Activated CD4-positive, CD25-positive, alpha-beta regulatory T cell (primary cell): ENCODE measurements at places on chromosomes 5 and 9.

DNA sequence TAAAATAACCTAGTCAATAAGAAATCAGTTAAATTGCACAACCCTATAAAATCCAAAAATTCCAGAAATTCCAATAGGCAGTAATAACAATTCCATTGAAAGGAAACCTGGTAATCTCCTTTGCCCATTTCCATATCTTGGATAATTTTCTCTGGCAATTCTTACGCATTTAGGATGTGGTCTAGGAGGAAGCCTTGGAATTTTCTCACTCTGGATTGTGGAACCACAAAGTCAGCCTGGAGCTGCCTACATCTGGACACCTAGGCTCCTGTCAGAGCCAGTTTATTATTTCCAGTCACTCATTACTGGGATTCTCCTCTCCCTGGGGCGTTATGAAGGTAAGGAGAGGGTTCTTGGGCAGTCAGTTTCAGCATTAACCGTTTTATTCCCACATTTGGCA is 40.3 kb upstream of the GNE start:
- no peak for DNase-seq

GRCh38 chr5:174692982-174693422 is 31.4 kb upstream of the MSX2 start:
- DNase-seq: no peak

DNA sequence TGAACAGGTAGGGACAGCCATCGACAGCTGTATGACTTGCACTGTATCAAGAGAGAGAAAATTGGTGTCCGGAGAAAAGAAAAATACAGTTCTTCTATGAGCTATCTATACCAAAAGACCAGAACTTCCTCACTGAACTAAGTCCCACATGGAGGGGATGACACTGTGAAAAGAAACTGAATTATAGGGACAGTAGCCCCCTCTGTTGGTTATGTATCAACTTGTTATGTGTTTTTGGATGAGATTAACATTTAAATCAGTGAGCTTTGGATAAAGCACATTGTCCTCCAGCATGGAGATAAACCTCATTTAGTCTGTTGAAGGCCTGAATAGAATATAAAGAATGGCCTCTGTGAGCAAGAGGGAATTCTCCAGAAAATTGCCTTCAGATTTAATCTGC is 176.6 kb upstream of the SH3GL2 start:
- no peak for DNase-seq

DNA sequence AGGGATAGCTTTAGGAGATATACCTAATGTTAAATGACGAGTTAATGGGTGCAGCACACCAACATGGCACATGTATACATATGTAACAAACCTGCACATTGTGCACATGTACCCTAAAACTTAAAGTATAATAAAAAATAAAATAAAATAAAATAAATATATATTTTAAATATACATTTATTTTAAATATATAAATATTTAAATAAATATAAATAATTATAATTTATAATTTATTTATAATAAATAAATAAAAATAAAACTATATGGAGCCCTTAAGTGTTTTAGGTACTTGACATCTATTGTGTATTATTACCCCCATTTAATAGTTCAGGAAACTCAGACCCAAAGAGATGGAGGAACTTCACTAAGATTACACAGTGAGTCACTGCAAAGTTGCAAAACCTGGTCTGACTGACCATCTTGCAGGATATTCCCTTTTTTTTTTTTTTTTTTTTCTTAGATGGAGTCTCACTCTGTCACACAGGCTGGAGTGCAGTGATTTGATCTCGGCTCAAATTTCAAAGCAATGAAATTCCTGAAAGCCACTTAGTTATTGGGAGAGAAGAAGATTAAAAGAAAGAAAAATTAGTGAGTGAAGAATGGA is 5.8 kb upstream of the C5orf52 start:
- DNase-seq: no peak

DNA sequence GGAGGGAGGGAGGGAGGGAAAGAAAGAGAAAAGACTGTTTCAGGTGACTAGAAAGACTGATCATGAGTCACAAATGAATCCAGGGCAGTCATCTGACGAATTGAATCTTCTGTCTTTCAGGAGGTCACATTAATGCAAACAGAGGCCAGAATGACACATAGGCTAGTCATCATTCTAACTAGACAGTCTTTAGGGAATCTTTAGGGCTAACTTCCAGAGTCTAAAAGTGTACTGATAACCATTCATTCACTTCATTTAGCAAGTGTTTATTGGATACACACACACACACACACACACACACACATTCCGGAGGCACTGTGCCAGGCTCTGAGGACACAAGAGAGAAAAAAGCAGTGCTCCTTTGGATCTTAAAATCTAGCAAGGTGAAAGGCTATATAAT is 156.7 kb downstream of the EBF1 start:
- no peak for DNase-seq

GRCh38 chr5:149215478-149216090 is 56.1 kb upstream of the AFAP1L1 start:
- no peak for DNase-seq

- no peak for DNase-seq
Measured at GRCh38 chr5:123610209-123610608, 98.2 kb downstream of the CSNK1G3 start.

DNA sequence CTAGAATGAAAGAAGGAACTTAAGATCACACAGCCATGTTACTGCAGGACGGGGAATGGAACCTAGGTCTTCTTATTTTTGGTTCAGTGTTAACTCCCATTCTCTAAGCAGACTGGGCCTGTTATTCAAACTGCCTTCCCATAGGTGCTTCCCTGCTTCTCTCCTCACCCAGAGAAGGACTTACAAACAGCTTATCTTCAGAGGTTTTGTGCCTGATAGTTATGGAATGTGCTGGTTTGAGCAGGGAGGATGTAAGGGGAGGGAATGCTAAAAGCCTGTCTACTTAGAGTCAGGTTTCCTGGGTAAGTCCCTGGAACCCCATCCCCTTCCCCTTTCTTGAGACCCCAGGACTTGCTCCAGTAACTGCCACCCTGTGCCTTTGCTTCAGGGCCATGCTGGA is 4.2 kb upstream of the PSMD5 start:
- DNase-seq: no peak

- DNase-seq: no peak
Measured at GRCh38 chr9:125509476-125509875, 197.5 kb downstream of the MAPKAP1 start.

DNA sequence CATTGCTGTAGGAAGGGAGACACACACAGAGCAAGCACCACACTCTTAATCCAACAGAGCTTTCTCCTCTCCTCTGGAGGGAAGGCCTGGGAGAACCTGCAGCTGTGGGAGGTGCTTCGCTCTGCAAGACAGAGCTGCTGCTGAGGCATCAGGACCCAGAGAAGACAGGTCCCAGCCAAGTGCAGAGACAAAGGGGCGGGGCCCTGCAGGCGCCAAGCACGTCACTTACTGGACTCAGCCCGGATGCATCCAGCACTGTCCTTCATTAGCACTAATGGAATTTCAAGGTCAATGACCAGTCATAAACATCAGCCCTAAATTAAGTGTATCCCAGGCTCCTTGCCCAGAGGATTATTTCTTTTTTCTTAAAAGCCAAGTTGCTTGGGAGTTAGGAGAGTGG is 337.1 kb upstream of the PANK3 start:
- DNase-seq: no peak

DNA sequence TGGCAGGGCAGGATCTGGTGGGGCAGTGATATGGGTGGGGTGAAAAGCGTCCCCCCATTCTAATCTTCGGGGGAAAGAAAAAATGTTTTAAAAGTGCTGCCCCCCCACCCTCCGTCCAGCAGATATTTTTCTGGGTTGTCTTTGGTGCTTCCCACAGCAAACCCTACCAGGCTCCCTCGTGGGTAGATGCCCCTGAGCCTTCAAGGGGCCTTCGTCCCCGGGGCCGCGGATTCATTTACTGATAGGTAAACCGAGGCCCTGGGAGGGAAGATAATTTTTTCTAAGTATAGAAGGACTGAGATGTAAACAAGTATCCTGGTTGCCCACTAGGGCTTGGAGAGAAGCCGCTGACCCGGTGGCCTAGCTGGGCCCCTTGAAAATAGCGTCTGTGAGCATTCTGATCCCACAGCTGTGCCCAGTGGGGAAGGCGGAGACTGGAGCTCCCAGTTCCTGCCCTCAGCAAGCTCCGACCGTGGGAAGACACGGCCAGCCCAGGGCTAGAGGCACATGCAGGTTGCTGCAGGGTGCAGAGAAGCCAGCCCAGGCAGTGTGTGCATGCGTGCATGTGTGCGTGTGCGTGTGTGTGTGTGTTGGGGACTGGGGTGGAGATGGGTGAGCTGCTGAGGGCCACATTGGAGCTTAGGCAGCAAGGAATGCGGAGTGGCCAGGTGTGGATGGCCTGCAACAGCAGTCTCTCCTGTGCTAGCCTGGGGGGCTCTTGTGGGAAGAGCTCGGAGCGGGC is 6.0 kb upstream of the RXRA start:
- DNase-seq: no peak

DNA sequence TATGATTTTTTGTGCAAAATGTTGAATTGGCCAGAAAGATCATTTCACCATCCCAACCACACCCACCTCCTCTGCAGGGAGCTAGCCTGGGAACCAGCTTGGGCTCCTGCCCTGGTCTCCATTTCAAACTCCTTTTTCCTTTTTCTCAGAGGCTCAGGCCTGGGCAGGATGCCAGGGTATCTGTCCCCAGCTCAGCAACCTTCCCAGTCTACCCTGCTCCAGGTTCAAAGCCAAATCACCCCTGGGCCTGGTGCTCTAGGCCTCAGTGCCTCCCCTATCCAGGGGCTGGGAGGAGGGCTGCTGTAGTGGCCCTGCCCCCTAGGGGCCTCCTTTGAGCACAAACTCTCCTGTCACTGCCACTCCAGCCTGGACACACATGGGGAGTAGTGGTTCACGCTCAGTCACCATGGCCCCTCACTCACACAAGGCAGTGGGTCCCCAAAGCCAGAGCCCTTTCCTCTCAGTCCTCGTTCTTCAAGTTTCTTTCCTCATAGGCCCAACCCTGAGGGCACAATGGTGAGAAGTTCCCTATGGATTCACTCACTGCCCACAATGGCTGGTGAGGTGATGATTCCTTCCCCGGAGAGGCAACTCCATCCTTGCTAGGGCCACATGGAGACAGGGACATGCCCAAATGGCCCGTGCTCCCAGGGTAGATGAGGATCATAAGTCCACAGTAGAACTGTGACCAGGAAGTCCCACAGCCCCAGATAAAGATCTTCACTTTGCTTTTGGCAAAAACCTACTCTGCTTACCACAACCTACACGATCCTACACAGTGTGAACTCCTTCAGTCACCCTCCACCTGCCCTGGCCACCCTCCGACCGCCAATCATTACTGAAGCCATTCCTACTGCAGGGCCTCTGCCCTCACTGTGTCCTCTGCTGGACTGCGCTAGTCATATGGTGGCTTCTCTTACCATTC is 1.6 kb upstream of the ST6GALNAC4 start:
- DNase-seq: no peak

GRCh38 chr5:142720641-142721271 is 34.9 kb upstream of the FGF1 start:
- no peak for DNase-seq

GRCh38 chr9:77166193-77166592 is 11.1 kb upstream of the VPS13A start:
- no peak for DNase-seq

GRCh38 chr9:137756045-137756744 is 121.4 kb upstream of the CACNA1B start:
- no peak for DNase-seq

GRCh38 chr5:173781432-173781815 is 106.7 kb upstream of the CPEB4 start:
- no peak for DNase-seq

- DNase-seq: no peak
Measured at GRCh38 chr5:88021141-88021540, 247.5 kb downstream of the TMEM161B start.

GRCh38 chr5:68484307-68485068 is 268.9 kb downstream of the PIK3R1 start:
- DNase-seq: no peak

- no peak for DNase-seq
Measured at GRCh38 chr5:178553517-178553916, 36.7 kb downstream of the COL23A1 start.

DNA sequence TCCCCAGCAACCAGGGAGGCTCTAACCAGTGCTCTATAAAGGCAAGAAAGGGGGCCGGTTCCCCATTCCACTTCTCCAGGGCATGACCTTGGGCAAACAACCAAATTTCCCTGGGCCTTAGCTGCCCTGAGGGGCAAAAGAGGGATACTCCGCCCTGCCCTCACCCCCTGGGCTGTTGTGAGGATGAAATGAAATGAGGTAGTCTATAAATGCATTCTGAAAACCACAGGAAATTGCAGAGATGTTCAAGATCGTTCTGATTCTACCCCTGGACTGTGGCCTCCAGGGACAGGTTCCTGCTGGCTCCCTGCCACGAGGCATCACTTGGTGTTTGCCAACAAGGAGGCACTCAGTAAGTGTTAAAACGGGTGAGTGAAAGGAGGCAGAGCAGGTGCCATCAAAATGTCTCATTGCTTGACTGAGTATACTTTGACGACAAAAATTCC is 5.7 kb downstream of the RAPGEF1 start:
- no peak for DNase-seq

DNA sequence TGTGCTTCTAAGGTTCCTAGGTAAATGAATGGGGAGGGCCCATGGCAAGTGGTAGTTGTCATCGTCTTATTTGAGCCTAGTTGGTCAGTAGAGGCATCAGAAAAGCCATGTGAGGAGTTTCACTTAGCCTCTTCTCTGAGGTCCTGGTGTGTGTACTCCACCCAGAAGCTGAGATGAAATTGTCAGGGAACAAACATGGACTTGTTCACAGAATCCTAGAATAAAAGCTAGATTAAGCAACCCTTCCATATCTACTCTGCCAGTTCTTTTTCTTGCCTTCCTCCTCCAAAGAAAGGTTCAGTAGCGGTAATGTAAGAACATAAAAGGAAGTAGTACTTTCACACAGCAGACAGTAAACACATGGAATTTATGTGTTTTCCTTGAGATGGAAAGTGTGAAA is 70.4 kb downstream of the ARHGAP26 start:
- DNase-seq: no peak

GRCh38 chr9:123438321-123438720 is 82.3 kb downstream of the CRB2 start:
- DNase-seq: no peak

- no peak for DNase-seq
Measured at GRCh38 chr5:94777056-94777880, 158.8 kb downstream of the SLF1 start.

GRCh38 chr5:100434815-100435214 is 100.4 kb upstream of the FAM174A start:
- no peak for DNase-seq

DNA sequence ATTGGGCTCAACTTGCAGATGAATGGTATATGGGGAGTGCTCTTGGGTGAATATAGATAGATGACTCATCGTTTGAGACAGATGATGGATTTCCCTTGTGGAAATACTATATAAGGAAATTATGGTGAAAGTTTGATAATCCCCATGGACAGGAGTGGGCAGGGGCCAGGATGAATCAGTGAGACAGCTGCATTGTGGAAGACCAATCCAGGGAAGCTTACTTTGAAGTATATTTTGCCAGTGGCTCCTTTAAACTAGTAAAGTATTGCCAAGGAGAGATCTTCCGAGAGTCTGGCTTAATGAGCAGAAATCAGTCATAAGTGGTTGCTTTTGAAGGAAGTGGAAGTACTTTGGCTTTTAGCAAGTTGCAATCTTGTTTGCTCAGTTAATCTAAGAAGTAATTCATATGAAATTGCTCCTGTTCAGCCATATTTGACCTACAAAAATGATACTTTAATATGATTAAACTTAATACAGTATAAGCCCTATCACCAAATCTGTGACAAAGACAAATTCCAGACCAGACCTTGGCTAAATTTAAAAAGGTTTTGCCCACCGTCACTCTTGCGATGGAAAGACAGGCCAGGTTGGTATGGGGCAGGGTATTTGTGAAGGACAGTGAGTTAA is 9.3 kb upstream of the TNC start:
- DNase-seq: no peak
